ENCODE measurements at places on chromosomes 5 and 9.

DNA sequence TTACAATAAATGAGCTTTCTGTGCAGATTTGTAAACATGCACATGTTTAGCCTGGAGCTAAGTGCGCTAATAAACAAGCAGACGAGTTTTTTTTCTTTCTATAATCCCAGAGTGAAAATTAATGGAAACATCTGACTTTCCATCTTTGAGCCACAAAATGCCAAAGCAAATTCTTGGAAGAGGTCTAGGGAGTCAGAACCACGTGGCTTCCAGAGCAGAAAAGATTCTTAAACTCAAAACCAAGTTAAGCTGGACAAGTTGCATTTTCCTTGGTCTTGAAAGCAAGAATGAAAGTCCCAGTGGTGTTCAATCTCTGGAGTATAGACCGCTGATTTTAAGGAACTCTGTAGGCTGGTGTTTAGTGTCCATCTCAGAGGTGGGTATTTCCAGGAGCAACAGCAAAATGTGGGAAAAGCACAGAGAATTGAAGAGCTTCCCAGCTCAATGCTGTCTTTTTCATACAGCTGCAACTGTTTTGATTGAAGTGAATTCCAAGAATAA lies 71.4 kb downstream of the MYO10 start:
- peak; percentile 43 for DNase-seq

GRCh38 chr5:14928661-14929060 lies 57.1 kb upstream of the ANKH start:
- DNase-seq = peak; percentile 94

- DNase-seq = peak; percentile 30
Observed at GRCh38 chr5:92909602-92909962, 671.4 kb downstream of the NR2F1-AS1 start.

DNA sequence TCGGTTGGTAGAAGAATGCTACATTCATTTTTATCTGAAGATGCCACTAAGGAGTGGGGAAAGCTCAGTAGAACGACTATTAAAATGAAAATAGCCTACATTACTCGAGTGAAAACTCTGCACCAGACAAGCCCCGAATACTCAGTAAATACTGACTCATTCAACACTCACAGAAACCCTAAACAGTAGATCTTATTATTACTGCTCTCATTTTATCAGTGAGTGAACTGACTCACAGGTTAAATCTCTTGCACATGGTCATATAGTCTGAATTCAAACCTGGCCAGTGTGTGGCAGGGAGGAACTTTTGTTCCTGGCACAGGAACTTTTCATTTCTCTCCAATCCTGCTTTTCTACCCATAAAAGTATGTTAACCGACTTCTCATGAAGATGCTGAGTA lies 9.6 kb upstream of the PAPPA start:
- DNase-seq = peak; percentile 73

DNA sequence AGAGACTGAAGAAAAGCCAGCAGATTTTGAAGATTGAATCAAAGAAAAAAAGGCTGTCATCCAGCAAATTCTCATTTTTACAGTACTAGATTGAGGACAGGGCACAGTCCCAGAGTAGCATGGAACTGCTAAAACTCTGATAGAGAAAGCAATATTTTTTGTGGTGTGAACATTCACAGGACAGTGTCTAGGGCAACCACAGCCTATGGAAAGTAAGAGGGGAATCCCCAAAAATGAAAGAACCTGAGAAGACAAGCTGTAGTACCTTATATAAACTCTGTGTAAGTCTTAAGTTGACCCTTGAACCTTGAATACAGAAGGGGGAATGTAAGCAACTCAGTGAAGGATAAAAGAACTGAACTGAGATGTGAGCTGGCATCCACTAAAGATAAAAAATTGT lies 540.3 kb downstream of the HINT1 start:
- no peak for DNase-seq

DNA sequence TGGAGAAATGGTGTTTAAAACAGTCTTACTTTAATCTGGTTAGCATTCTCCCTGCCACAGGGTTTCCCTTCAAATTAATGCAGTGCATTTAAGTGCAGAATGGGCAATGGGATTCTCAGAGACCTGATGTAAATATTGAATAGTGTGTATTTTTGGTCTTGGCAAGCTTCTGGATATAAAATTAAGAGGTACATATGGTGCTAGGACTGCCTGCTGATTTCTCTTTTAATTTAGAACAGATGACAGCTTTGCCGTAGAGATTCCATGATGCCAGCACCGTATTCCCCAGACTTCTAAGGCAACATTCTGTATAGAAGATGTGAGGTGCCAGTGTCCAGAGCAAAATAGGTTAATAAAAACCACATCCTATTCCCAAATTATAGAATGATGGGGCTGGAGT lies 1.9 kb downstream of the MTAP start:
- DNase-seq = no peak

GRCh38 chr9:9670454-9670853 lies 942.3 kb downstream of the PTPRD start:
- no peak for DNase-seq

DNA sequence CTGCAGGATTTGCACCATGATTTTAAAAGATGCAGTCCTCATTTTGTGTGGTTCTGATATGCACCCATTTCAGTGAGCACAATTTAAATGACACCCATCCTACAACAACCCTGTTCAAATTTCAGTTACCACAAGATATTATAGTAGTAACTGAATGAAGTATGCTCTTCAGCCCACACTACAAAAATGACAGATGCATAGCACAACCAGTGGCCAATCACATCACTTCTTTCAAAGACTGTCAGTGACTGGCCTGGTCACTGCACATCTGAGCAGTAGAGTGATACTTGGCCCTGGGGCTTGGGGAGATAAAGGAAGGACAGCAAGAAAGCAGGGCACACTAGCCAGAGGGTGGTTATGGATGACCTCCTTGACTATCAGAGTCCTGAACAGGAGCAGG lies 19.8 kb upstream of the IFNK start:
- no peak for DNase-seq

- DNase-seq = no peak
Observed at GRCh38 chr5:81878333-81878732, 93.5 kb upstream of the ATG10 start.

DNA sequence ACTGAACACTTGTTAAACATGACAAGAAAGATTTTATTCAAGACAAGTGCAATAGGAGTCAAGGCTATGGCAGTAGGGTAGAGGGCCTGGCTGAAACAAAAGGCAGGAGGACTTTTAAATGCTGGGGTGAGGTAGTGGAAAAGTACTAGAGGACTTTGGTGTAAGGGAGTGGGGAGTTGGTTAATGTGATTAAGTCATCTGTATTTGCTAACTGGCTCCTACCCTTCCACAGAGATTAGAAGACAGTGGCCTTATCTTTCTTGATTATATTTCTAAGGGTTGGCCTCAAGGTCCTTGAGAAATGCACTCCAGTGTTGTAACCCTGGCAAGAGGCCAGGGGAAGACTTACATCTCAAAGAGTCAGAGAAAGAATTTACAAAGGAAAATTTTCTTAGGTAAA lies 160.2 kb upstream of the FTMT start:
- peak; percentile 5 for DNase-seq

- DNase-seq = no peak
Observed at GRCh38 chr5:143045062-143045461, 274.9 kb downstream of the ARHGAP26 start.

GRCh38 chr5:134240421-134240962 lies 14.6 kb upstream of the PPP2CA start:
- DNase-seq = peak; percentile 50

DNA sequence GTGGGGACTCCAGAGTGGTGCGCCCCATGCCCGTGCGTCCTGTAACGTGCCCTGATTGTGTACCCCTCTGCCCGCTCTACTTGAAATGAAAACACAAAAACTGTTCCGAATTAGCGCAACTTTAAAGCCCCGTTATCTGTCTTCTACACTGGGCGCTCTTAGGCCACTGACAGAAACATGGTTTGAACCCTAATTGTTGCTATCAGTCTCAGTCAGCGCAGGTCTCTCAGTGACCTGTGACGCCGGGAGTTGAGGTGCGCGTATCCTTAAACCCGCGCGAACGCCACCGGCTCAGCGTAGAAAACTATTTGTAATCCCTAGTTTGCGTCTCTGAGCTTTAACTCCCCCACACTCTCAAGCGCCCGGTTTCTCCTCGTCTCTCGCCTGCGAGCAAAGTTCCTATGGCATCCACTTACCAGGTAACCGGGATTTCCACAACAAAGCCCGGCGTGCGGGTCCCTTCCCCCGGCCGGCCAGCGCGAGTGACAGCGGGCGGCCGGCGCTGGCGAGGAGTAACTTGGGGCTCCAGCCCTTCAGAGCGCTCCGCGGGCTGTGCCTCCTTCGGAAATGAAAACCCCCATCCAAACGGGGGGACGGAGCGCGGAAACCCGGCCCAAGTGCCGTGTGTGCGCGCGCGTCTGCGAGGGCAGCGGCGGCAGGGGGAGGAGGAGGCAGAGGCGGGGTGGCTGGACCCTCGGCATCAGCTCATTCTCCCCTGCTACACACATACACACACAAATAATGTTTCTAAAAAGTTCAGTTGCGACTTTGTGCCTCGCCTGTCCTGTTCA lies 668 bp downstream of the GLIS3 start:
- no peak for DNase-seq

DNA sequence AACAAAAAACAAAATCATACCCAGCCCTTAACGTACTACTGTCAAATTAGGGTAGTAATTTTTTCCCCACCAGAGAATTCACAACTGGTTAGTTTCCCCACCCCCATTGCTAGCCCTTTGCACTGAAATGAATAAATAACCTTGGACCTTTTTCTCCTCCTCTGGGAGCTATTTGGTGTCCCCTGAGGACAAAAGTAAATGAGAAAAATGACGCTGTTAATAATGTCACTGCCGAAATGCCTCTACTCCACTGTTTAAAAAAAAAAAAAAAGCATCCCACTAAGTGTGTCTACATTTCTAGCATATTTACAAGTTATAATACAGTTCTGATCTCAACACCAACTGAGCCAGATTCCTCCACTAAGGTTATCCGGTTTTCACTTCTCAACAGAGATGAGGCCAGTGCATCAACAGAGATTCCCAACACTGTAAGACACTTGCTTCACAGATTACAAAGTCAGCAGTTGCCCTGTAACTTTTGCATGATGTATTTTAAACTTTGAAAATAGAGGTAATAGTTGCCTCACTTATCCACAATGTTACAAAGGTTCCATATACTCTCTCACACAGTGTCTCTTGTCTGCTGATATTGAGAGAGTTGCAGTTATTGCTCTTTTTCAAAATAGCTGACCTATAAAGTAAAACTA lies 5.1 kb upstream of the NFIB start:
- DNase-seq = no peak

DNA sequence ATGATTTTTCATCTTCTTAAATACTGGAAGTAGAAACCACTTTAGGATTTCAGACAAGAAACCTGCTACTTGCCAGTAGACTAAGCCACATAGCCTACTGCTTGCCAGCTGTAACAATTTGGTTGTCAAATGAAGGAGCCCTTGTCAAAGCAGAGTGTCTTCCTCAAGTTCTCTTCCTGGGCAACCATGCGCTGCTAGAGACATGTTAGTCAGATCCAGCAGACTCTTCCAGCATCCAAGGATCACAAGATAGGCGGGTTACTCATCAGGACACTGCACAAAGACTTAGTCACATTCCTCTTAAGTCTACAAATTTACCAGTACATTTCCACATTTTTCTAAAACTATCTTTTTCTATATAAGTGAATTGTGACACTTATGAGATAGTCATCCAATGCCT lies 24.4 kb downstream of the SKIC3 start:
- peak; percentile 61 for DNase-seq

GRCh38 chr9:125881042-125881441 lies 133.9 kb downstream of the PBX3 start:
- DNase-seq = no peak
